ENCODE measurements at places on chromosomes 13 and 19.

DNA sequence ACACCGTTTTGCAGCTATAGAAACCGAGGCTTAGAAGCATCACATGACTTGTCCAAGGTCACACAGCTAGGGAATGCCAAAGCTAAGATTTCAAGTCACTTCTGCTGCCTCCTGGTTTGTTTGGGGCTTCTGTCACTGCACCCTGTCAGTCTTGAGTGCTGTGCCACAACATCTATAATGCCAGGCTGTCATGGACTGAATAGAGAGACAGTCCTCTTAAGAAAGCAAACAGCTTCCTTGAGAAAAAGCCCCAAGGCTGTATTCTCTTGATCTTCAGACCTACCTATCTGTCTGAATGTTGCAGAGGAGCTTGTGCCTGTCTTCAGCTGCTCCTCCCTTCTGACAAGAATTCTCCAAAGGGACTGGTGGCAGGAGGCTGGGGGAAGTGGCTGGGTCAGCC is 81.6 kb downstream of the OLFM4 start:
- no peak for DNase-seq

GRCh38 chr19:31351855-31352195 is 2.6 kb upstream of the TSHZ3 start:
- no peak for DNase-seq

GRCh38 chr19:15443838-15444237 is 5.9 kb downstream of the WIZ start:
- no peak for DNase-seq

GRCh38 chr13:28568286-28568685 is 73.4 kb upstream of the FLT1 start:
- DNase-seq: no peak

- no peak for DNase-seq
These were observed 29.7 kb downstream of the SIAH3 start for GRCh38 chr13:45821811-45822210.

DNA sequence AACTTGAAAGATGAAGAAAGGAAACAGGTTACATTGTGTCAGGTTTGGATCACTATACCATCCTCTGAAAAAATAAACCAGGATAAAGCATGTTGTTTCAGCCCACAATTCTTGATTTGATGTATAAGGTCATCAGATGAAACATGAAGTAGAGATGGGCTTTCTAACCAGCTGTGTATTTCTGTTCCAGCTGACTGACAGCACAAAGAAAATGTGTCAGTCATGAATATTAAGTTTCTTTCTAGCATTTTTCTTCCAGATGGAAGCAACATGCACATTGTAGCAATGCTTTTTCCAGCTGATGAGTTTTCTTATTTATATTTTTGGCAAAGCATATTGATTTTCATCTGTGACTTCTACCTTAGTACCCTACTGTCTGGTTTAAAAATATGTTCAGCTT is 199.6 kb downstream of the OXGR1 start:
- DNase-seq: no peak

DNA sequence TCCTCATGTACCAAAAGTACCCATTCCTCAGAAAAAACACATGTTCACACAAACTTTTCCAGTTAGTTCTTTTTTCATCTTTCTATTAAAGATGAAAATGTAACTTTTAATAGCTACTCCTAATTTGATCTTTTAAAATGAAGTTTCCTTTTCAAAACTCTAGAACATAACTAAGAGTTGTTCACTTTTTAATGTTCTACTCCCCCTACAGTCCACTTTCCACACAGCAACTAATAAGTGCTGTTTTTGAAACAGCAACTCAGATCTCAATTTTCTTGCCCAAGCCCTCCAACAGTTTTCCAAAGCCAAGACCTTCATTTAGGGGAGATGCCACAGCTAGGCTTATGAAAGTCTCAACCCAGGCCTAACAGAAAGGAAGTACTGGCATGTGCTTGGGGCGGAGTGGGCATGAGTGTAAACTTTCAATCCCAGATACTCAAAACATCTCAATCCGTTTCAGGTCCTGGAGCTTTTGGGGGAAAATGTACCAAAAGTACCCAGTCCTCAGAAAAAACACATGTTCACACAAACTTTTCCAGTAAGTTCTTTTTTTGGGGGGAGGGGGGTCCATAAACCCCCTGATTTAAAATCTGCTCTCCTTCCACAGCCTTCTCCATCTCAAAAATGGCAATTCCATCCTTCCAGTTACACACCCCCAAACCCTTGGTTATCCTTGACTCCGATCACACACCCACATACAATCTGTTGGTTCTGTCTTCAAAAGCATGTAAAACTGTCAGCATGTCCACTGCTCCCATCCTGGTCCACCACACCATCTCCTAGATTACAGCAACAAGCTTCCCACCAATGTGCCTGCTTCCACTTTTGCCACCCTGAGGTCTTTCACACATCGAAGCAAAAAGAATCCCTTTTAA is 2.0 kb downstream of the FBL start:
- DNase-seq: peak; percentile 61

DNA sequence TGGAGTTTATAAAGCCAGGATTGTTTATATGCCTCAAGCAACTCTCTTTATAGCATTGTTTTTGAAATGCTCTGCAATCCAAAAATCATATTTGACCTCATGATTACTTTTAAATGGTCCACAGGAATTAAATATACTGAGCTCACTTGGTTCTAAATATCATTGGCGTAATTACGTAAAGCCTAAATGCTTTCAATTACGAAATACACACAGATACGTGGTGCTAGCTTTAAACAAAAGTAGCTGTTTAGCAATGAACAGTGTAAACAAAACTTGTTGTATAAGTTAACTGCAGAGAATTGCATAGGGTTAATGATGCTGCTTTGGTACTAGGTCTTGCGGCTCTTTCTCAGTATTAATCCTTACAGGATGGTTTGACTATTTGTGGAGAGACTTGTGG is 346.6 kb downstream of the COG6 start:
- DNase-seq: no peak

- peak; percentile 1 for DNase-seq
These were observed 175.9 kb upstream of the TRPC4 start for GRCh38 chr13:38045278-38046048.

DNA sequence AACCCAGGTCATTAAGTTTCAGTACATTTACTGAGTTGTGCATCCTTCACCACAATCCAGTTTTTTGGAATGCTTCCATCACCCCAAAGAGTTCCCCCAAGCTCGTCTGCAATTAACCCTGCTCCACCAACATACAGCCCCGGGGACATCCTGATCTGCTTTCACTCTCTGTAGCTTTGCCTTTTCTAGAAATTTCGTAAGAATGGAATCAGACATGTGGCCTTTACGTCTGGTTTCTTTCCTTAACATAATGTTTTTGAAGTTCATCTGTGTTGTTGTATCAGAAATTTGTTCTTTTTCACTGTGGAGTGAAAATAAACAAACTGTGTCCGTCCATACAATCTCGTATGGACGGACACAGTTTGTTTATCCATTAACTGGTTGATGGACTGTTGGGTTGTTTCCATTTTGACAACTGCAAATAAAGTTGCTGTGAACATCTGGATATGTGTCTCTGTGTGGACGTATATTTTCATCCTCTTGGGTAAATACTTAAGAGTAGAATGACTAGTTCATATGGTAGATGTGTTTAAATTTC is 2.9 kb downstream of the KLHL26 start:
- DNase-seq: no peak

GRCh38 chr19:50380751-50381151 is 3.4 kb upstream of the POLD1 start:
- no peak for DNase-seq

GRCh38 chr13:27113436-27113835 is 58.2 kb downstream of the USP12 start:
- no peak for DNase-seq

GRCh38 chr19:5557691-5558090 is 10.1 kb downstream of the TINCR start:
- no peak for DNase-seq

DNA sequence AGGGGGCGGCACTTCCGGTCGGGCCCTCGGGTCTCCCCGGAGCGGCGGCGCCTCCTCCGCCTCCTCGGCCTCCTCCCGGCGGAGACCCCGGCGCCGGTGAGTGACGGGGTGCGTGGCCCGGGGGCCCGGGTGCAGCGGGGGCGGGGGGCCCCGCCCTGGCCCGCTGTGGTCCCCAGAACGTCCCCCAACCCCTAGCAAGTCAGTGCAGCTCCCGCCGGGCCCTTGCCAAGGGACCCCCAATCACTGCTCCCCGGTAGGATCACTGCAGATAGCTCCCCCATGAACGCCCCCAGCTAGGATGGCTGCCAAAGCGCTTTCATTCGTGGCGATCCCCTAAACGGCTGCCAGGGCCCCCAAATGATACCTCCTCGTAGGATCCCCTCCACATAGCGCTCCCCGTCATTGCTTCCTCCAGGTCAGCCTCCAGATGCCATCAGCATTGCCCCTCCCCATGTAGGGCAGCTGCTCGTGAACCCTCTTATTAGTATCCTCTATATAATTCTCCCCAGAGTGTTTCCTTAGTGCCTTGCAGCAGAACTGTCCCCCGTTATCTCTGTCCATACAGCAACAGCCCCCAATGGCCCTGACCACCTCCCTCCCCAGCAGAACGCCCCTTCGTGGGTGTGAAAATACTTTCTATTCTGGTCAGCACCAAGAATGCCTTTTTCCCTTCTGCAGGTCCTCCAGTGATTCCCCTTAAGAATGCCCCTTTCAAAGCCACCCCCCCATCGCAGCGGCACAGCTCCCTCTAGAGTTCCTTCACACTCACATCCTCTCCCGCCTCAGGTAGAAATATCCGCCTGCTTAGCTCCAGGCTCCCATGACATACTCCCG is at the start of gene ZNF865:
TSS of gene ZNF865 (plus strand) at position 11 of the 834 bp plus-strand sequence. CDS start 7,972 bp downstream, outside the sequence.
- DNase-seq: peak; percentile 78

GRCh38 chr19:31263328-31263727 is 85.9 kb downstream of the TSHZ3 start:
- no peak for DNase-seq

DNA sequence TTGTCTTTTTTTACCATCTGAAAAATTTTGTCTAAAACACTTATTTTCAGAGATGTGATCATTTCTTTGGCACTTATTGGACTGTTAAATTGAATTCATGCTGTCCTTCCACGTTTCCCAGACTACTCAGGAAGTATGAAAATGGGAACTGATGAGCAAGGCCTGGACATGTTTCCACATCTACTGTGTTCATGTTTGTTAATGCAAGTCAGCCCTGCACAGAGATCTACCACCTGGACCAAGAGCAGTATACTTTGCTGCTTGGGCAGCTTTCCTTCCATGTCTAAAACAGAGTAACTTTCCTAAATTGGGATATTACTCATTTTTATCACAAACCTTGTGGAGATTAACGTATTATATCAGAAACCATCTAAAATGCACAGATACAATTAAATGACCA is 687.4 kb downstream of the DIAPH3 start:
- no peak for DNase-seq

DNA sequence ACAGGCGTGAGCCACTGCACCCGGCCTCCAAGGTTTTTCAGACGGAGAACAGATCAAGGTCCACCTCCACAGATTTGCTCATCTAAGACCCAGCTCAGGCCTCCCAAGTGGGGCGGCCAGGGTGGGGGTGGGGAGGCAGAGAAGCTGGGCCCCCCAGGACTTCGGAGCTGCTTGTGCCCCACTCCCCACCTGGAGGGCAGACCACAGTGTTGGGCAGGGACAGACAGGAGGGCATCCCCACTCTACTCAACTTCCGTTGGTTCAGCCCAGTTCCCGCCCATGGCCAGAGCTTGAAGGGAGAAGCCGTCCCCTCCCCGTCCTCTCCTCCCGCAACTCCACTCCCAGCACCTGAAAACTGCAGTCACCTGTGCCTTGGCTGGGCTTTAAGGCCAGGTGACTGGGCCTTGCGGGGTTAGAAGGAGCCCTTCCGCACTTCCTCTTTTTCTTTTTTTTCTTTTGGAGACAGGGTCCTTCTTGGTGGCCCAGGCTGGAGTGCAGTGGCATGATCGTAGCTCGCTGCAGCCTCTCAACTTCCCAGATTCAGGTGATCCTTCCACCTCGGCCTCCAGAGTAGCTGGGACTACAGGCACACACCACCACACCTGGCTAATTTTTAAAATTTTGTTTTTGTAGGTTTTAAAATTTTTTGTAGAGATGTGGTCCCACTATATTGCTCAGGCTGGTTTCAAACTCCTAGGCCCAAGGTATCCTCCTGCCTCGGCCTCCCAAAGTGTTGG is 734 bp upstream of the LRRC8E start:
- no peak for DNase-seq

GRCh38 chr13:34241332-34241731 is 423.4 kb downstream of the RFC3 start:
- DNase-seq: no peak

GRCh38 chr19:17135001-17135853 is 59.6 kb downstream of the MYO9B start:
- DNase-seq: no peak

DNA sequence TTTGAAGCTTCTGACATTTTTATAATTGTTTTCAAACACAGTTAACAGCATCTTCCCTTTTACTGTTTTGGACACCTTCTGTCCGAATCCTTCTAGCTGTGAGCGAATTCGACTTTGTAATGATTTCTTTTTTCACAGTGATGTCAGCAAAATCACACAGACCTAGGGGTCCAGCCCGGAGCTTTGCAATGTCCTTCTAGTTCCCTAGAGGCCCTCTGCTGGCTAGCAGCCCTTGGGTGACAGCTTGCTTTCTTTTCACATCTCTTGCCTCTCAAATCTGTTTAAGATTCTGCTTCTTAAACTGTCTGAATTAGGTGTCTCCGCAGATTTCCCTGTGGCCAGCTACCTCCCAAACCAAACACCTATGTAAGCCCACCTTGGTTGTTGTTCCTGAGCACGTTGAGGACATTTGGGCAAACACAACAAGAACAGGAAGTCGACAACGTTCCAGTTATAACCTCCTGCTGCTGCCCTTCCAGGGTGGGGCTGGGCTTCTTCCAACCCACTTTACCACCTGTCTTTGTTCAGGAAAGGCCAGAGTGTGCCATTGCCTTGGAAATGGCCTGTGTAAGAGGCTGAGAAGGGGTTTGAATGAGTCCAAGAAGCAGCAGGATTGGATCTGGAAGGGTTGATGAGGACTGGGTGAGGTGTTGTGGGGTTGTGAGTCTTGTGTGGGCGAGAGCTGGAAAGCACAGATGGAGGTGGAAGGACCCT is 123.1 kb downstream of the ATP8A2 start:
- DNase-seq: no peak
